ENCODE measurements at places on chromosomes 7 and 10.

DNA sequence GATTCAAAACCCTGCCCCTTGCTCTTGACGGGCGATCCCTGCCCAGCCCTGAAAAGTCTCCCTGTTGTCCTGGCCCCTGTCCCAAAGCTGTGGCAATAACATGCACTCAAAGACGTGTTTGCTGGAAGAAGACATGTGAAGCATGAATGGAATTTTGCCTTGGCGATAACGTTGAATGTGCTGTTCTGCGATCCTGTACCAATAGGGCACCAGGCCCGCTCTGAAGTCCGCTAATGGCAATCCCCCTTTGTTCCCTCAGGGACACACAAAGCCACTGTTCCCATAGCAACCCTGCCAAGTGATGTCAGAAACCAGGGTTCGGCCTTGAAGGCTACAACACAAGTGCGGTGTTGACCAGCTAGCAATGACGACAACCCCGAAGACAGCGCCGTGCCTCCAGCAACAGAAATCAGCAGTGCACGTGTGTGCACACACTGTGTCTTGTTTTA, 284.6 kb downstream of the KLF6 start:
- DNase-seq, result no peak

GRCh38 chr10:86443936-86444335, 77.3 kb upstream of the GRID1 start:
- DNase-seq, result no peak

GRCh38 chr10:105398202-105398601, 757.1 kb downstream of the SORCS3 start:
- no peak for DNase-seq

- peak; percentile 85 for DNase-seq
Measured at GRCh38 chr7:100122067-100122466, 2.6 kb downstream of the CNPY4 start.

- no peak for DNase-seq
Measured at GRCh38 chr10:120990831-120991230, 139.7 kb downstream of the WDR11 start.

DNA sequence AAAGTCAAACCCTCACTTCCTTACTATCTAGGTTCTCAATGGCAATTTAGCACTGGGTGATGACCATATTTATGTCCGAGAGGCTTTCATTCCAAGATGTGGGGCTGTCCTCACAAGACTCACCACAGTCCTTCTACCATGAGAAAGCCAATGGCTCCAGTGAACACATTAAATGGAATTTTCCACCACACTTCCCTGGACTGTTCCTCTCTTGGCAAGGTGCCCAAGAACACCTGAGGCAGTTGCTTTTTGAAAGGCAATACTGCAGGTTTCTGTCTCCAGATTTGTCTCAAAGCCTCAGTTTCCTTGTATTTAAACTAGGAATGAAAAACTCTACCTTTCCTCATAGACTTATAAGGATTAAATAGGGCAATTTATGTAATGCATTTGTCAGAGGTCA, 24.2 kb downstream of the AFAP1L2 start:
- peak; percentile 29 for DNase-seq

DNA sequence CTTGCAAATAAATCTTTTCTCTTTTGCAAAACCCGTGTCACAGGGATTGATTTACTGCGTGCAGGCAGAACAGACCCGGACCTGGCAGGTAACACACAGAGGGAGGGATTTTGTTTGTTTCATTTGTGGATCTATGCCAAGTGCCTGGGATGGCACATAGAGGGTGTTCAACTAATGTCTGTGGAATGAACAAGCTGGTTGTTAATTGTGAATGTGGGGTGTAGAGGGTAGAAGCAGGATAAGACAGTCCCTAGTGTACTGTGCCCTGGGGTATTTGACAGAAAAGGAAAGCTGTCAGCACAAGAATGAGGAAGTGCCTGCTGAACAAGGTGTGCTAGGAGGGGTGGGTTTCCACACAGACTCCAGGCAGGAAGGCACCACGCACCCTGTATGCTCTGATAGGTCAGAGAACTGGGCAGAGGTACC, 331.8 kb downstream of the CALN1 start:
- no peak for DNase-seq

DNA sequence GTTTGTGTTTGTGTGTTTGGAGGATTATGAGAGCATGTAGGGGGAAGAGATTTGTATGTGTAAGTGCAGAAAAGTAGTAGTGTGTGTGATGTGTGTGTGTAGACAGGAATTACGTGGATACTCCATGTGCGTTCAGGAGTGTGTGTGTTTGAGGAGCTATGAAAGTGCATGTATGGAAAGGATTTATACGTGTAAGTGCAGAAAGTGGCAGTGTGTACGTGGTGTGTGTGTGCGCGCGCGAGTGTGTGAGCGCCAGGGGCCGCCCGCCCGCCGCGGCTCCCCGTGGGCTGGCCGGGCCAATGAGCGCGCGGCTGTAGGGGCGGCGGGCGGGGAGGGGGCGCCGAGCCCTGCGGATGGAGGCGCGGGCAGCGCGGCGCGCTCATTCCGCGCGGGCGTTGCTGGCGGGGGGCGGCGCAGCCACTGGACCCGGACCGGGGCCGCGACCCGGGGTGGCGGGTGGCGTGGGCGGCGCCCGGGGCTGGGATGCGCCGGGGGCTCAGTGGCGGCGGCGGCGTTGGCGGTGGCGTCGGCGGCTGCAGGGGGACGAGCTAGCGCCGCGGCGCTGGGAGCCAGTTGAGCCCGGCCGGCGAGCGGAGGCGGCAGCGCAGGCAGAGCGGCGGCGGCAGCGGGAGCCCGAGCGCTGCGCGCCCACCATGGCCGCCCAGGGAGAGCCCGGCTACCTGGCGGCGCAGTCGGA, at the start of gene BICC1:
TSS of gene BICC1 (plus strand) at position 382 of the 697 bp plus-strand sequence. CDS start at position 654, 272 bp downstream.
- DNase-seq, result peak; percentile 37

DNA sequence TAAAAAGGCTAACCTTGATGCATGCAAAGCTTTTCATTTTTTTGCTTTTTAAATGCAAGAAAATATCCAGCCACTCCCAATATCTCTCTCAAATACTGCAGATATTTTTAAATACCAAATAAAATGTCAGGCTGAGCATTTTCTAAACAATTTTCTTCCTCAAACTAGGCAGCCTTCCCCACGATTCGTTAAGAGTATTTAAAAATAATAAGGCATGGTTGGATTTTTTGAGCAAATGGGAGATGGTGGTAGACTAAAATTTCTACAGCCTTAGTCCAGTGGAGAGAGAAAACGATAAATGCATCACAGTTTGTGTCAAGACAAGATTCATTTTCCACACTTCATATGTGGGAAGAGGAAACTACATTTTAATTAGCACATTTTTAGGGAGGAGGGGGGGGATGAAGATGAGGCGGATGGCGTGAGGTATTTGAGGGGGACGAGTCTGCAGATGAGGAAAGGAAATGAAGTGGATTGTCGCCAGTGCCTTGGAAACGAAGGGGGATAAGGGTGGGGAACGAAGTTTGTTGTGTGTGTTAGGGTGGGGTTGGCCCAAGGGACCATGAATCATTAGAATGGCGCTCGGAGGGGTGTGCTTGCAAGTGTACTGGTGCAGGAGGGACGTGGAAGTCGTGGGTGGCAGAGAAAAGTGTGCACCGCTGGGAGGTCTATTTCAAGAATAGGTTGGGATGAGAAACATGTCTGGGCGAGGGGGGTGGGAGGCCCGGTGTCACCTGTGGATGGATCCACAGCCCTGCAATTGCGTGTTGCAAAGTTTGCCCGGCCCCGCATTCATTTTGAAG, 1.2 kb upstream of the ADD3 start:
- no peak for DNase-seq

GRCh38 chr7:138816650-138817049, 18.7 kb upstream of the ATP6V0A4 start:
- no peak for DNase-seq

DNA sequence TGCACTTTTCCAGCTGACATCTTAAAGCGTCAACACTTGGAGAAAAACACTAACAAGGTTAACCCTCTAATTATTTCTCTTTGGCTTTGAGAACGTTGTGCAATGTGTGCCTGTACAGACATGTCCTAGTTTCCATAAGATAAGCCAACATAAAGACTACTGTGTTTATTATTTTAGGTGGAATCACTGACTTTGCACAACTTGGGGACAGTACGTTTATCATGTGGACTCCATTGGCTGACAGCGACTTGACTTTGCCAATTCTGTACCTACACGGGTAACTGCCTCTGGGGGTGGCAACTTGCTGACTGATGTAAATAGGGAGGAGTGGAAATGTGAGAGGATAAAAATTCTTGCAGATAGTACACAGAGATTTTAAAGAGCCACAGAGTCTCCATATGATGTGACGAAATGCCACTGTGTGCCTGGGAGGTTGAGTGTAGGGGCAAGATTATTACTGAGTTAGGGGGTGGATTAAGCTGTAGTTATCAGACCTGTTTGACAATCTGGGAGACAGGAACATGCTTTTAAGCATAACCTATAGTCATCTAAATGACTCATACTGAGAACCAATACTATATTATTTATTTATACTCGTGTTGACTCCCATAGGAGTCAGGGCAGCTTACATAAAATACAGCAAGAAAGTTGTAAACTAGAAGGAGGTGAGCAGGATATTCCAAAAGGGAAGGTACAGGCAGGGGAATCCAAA, 21.0 kb downstream of the SLC13A4 start:
- DNase-seq, result no peak

DNA sequence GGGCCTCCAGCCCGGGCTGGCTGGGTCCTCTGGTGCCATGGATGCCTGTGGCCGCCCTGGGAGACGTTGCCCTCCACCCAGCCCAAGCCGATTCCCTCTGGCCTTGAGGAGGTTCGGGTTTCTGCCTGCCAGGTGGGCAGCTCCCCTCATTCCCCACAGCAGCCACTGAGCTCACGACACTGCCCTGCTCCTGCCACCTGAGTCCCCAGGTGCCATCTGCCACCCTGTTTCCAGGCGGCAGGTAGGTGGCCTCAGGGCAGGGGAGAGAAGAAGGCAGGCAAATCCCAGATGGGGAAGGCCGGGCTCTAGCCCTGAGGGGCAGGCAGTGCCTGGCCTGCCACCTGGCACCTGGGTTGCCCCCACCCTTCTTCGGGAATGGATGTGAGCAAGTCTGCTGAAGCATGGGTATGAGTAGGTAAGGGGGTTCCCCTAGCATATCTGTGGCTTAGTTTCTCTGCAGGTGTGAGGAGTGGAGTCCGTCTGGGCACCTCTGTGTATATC, 92.2 kb upstream of the PPIF start:
- DNase-seq, result no peak

DNA sequence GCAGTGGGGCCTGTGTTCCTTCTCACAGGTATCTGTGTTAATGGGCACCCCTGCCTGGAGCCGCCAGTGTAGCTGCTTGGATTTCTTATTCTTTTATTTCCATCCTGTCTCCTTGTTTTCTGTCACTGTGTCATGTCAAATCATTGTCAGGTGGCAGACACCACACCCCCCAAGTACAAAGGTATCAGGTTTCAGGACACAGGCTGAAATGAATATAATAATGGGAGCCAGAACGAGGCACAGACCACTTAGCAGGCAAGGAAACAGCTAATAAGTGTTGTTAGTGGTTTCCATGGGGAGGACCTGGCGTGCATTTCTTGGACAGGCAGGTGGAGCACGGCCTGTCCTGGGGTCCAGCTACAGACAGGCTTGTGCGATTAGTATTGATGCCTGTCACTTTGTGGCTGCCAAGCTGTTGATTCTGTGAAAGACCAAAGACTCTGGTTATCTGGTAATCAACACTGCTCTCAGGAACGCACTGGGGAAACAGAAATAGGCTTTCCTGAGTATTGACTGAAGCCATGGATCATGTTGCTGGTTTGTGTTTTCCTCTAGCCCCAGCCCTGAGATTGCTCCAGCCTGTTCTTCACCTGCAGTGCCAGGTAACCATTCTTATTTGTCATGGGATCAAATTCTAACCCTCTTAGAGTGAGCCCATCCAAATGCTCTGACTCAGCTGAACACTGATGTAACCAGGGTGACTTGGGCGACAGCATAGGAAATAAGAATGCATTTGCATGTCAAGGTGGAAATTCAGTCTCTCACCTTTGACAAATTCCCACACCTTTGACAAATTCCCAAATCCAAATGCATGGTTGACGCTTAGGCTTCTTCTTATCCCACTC, 1002.0 kb downstream of the LRMDA start:
- DNase-seq, result peak; percentile 96

DNA sequence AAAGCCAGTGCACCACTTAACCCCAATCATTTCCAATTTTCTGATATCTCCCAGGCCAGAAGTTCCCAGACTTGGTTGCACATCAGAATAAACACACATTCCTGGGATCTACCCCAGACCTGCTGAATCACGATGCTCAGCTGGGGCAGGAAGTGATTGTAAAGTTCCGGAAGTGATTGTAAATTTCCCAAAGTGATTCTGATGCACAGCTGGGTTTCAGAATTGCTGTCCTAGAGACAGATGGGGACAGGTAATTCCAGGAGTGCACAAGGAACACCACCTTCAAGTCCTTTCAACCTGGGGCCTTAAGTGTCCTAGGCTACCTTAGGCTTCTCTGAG, 104.2 kb upstream of the EEPD1 start:
- no peak for DNase-seq

DNA sequence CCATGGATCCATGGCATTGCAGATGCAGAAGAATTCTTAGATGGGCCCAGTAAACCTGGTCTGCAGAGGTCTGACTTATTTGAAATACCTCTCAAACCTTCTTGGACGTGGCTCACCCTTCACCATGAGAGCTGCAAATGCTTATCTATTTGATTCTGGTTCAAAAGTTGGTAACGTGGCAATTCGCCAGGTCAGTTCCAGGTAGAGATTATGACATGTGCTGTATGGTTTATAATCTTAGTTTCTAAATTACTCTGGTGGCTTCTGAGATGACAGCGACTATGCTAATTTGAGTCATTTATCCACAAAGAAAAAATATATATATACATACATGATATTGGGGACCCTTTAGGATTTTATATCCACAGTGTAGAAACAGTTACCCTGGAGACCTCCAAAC, 68.8 kb downstream of the NRP1 start:
- no peak for DNase-seq

DNA sequence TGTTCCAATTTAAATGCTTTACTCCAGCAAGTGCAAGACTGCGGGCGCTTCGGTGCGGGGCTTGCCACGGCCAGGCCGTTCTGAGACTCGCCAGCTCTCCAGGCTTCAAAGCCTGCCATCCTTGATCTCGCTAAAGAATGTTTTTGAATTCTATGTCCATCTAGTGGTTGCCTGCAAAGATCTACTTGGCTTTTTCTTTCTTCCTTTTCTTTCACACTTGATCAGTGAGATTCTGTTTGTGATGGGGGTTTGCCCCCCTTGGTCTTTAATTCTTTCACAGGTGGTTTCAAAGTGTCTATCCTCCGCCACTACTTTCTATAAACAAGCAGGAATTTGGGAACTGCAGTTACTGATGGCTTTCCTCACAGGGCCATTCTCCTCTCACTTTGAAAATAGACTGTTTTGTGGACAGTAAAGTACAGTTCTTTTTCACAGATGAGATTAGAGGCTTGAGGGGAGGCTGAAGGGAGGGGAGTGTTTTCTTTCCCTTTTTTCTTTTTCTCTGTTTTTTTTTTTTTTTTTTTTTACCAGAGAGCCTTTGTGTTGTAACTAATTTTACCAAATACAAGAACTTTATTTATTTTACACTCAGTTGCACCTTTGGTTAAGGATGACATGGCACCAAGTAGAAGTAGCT, 15.2 kb upstream of the FBXW4 start:
- DNase-seq, result no peak

DNA sequence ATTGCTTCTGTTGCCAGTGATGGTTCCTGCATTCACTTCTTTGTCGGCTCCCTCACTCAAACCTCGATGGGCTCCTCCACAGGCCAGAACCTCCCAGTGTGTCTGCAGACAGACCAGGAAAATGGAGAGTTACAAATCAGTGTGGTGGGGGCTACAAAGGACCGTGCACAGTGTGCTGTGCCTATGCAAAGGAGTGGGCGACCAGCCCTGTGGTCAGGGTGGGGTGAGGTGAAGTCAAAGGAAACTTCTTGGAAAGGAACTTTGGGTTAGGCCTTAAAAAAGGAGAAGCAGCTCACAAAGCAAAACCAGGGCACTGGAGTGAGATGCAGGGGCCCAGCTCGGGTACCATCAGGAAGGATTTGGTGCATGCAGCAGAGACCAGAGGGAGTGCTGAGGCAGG, 304.3 kb upstream of the ZMIZ1 start:
- no peak for DNase-seq

All from NCI-H510A treated with DMSO at 0.1 percent for 48 hours (cell line).